GM04503 (cell line): ENCODE measurements at places on chromosomes 6 and 20.

- DNase-seq, result no peak
These were observed 25.6 kb upstream of the SULF2 start for GRCh38 chr20:47810721-47811347.

- no peak for DNase-seq
These were observed 27.4 kb upstream of the KHDC1 start for GRCh38 chr6:73290435-73290834.

GRCh38 chr6:68059899-68060298, 575.2 kb upstream of the ADGRB3 start:
- no peak for DNase-seq

GRCh38 chr20:15945289-15945688, 628.0 kb downstream of the KIF16B start:
- DNase-seq, result no peak

DNA sequence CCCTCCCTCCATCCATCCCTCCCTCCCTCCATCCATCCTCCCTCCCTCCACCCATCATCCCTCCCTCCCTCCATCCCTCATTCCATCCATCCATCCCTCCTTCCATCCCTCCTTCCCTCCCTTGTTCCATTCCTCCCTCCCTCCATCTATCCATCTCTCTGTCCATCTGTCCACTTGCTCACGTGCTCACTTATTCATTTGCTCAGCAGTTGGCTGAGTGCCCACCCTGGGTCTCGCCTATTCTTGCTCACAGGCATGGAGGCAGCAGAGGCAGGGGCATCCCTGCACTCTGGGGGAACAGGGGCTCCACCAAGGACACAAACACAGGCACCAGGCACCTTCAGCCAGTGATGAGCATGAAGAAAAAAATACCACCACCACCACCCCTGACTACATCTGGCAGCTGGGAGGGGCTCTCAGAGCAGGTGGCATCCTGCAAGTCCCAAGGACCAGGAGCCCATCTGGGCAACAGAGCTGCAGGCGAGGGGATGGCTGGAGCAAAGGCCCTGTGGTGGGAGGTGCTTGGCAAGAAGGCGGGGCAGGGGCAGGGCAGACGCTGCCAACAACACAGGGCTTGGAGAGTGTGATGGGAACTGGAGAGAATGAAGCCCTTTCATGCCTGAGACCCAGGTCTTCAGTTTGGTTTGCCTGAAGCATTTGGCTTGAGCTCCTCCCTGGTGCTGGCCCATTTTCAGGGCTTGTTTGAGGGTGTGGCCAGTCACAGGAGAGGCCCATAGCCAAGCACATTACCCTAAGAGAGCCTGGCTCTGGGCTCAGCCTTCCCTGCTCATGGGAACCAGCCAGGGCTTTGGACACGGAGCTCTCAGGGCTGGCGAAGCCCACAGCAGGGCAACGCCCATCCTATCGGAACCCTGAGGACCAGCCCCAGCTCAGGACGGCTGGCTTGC, 40.2 kb upstream of the MRGBP start:
- no peak for DNase-seq

DNA sequence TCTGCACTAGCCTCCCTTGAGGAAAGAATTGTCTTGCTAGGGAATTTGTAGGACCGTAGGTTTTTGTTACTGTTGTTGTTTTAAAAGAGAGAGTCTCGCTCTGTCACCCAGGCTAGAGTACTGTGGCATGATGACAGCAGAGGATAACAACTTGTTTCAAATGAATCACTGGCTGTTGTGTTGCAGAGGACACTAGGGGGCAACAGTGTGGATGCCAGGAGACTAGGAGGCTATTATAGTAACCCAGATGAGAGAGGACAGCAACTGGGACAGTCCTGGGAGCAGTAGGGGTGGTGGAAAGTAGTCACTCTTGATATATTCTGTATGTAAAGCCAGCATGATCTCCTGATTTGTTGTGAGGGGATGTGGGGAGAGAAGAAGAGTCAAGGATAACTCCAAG, 41.8 kb upstream of the LAMA4 start:
- DNase-seq, result no peak

DNA sequence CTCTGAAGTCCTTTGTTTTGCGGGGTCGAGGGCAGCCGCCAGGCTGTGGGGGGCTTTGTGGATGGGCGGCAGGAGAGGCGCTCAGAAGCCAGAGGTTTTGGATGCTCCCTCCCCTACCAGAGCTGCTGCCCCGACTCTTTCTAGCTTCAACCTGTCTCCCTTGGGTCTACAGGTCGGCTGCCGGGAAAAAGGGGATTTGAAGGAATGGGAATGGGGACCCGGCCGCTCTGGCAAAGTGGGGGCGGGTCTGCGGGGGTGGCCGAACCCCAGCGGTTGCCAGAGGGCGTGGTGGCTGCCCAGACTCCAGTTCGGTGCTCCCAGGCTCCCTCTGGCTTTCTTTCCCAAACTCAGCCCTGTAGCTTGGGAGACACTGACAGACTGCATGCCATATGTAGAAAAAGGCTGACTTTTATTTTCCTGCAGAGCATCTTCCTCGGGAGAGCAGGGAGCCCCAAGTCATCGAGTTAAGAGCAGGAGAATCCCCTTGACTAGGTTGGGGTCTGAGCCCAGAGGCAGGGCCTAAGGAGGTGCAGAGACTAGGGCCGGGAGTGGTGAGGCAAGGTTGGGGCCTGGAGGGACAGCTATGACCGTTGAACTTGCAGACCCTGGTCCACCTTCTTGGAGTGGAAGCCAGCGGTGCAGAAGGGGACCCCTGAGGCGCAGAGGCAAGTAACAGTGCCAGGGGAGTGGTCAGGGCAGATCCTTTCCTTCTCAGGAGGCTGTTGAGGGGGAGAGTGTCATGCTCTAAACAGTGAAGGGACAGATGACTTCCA, 1.4 kb upstream of the PPP1R18 start:
- DNase-seq, result no peak

- DNase-seq, result no peak
These were observed 143.3 kb downstream of the MYO6 start for GRCh38 chr6:75892384-75892783.

DNA sequence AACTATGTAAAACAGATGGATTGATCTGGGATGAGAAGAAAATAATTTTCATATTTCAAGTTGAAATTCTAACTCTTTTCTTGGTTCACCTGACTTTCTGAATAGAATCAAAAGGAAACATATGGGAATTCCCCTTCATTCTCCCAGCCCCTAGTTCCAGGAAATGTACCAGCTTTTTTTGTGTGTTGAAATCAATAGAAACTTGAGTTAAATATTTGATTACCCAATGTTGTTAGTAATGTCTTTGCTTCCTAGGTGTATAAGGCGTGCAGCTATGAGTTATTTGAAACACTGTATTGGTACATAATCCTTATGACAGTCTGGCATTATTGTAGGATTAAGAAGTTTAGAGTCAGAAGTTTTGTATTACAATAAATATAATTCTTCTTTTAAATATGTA, 21.5 kb downstream of the VNN2 start:
- no peak for DNase-seq

DNA sequence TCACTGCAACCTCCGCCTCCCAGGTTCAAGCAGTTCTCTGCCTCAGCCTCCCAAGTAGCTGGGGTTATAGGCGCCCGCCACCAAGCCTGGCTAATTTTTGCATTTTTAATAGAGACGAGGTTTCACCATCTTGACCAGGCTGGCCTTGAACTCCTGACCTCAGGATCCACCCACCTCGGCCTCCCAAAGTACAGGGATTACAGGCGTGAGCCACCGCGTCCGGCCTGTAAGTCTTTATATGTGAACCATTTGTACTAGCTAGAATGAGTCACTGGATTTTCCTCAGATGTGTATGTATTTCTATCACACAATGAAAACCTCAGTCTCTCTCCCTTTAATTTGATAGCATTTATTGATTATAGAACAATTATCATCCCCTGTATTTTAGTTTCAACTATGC, 34.0 kb downstream of the ITCH start:
- no peak for DNase-seq

- DNase-seq, result no peak
These were observed 62.0 kb downstream of the CRYBG1 start for GRCh38 chr6:106422534-106422933.

DNA sequence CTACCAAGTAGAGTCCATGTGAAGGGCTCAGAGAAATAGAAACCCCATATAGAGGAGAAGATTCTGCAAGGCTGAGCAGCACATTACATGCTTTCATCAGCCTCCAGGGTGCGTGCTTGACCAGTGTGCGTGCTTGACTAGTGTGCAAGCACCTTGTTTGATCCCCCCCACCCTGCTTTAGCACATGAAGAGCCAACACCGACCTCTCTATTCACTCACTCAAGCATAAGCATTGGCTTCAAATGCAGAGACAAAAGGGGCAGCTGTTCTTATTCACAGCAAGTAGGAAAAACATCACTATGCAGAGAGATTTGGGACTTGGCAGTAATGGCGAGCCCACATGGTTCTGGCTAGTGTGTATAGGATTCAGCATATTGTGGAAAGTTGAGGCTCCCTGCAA, 278.7 kb upstream of the RNF217 start:
- no peak for DNase-seq

DNA sequence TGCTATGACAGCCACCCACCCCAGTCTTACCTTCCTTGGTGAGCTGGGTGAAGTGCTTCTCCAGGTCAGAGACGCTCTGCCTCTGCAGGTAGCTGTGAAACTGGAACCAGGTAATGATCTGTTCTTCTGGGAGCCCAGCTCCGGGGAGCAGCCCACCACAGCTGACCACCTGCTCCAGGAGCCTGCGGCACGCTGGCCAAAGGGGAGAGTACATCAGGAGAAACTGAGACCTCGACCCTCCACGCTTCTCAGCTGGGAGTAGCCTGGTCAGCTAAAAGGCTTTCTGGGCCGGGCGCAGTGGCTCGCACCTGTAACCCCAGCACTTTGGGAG, 82.8 kb downstream of the PTPN1 start:
- no peak for DNase-seq

- peak; percentile 20 for DNase-seq
These were observed 197.6 kb upstream of the SASH1 start for GRCh38 chr6:148144917-148145521.

DNA sequence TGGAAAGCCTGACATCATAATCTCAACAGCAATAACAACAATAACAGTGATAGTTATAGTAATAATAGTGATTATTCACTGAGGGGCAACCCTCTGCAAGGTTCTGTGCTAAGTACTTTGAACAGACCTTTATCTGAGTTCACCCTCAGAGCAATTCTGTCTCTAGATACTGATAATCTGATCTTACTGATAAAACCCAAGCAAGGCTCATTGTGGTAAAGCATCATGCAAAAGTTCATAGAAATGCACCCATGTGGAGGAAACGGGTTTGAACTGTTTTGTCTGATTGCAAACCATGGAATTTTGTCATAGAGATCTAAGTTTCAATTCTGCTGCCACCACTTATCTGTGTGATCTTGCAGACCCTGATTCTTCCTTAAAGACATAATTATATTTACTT, 1.3 kb upstream of the KIAA0408 start:
- DNase-seq, result no peak

DNA sequence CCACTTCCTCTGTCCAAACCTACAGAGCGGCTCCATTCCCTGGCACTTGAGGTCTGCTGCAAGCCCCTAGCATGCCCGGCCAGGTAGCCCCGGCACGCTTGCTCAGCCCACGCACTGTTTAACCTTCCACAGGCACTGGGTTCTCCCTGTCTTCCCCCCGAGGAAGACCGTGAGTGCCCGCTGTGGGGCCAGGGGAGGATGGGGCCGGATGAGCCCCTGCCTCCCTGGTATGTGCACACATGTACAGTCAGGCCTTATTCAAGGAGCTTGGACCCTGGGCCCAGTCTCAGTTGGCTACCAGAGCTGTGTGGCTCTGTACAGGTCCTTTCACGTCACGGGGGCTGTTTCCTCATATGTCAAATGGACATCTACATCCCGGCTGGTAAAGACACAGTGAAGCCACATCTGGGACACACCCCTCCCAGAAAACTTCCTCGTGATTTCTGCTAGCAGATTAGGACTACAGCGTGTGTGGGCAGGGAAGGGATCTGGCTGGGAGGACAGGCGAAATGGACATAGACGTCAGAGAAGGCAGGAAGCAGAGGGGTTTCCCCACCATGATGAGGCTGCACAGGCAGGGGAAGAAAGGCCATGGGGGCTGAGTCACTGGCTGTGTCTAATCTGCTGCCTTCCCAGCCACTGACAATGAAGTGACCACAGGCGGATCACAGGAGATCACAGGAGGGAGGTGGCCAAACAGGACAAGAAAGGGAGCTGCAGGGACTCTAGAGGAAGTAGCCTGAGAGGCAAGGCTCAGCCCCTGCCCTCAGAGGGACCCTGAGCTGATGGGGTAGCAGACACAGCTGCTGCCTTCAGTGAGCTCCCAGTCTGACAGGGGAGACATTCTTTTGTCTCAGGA, 62.9 kb downstream of the MRPL14 start:
- DNase-seq, result no peak

DNA sequence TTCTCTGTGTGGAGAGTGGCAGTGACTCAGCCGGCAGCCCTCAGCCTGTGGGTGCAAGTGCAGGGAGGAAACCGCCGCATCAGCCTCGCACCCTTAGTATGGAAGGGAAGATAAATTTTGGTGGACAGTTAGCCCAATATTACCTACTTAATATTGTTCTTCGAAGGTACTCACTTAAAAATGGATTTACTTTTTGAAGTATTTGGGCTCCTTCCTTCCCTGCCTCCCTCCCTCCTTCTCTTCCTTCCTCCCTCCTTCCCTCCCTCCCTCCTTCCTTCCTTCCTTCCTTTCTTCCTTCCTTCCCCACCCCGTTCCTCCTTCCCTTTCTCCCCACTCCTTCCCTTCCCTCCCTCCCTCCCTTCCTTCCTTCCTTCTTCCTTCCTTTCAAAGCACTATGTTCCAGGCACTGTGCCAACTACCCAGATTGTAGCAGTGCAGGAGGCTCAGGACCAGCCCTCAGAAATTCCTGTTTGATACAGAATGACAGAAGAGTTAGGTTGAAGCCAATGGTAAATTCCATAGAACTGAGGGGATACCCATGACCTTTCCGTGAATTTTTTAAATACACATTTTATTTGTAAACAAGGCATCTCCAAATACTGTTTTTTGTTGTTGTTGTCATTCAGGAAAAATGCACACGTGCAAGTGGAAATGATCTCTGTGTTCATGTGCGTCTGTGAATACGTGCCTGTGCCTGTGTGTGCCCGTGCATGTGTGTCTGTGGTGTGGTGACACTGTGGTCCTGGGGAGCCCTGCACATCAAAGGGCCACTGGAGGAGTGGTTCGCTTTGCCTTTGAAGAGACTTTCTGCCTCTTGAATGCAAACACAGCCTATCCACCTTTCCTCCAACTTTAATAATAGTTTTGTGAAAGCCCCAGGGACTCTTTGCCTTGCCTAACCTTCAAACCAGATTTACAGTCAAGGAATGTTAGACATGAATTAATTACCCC, 141.7 kb downstream of the EDN3 start:
- no peak for DNase-seq
